ENCODE measurements at places on chromosomes 5 and 9.

- DNase-seq, result no peak
Observed at GRCh38 chr5:104353371-104353770, 790.8 kb upstream of the NUDT12 start.

DNA sequence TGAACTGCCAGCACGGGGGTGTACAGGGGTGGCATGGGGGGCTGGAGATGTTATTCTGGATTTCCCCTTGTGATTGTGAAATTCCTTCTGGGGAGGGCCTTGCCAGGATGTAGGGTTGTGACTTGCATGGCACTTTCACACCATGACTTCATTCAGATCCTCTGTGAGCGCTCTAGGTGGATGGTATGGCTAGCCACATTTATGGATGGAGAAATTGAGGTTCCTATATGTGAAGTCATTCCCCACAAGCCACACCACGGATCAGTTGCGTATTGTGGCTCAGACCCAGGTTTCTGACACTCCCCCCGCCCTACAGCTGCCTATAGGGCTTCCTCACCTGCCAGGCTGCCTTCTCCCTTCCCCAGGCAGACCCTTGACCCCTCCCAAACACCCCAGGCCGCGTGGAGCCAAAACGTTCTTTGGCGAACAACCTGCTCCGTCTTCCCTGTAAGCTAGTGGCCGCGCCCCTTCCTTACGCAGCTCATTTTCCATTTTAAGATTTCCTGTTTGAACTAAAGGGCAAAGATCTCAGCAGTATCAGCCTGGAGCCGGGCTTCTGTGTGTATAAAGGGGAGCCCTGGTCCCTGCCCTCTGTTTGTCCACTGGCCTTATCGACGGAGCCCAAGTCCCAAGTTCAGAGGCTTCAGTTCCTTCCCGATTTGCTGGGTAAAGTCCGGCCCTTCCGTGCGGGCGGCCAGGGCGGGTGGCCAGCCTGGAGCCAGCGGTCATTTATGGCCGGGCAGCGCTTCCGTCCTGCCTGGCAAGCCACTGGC is 97.8 kb upstream of the KLF4 start:
- DNase-seq, result no peak

- peak; percentile 69 for DNase-seq
Observed at GRCh38 chr5:107466233-107466769, 204.4 kb downstream of the EFNA5 start.

GRCh38 chr5:84303315-84303714 is 81.4 kb downstream of the EDIL3 start:
- peak; percentile 26 for DNase-seq

DNA sequence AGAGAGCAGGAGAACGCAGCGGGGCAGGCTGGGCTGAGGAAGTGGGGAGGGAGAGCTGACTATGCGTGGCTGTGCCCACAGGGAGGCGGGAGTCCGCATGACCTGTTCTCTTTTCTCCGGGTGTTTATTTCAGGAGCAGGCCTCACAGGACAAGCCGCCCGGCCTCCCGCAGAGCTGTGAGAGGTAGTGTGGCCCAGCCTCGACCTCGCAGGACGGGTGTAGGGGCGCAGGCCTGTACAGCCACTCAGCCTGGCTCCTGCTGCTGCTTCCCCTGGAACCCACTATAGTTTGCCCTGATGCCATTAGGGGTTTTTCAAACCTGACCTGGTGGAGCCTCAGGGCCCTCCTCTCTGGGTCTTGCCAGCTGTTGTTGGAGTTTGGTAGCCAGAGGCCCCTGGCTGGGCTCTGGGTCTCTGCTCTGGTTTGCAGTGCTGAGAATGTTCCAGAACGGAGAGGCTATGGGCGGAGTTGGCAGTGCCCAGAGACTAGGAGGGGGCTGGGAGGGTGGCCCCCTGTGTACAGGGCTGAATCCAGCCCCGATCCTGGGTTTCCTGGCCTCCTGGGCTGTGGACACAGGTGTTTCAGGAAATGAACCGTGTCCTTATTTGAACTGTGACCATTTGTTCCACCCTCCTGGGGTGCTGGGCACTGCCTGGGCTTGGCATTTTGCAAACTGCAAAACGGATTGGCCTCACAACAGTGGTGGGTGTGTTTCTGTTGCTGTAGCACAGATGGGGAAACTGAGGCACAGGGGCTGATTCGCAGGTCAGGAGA is 78.8 kb downstream of the WNK2 start:
- no peak for DNase-seq

DNA sequence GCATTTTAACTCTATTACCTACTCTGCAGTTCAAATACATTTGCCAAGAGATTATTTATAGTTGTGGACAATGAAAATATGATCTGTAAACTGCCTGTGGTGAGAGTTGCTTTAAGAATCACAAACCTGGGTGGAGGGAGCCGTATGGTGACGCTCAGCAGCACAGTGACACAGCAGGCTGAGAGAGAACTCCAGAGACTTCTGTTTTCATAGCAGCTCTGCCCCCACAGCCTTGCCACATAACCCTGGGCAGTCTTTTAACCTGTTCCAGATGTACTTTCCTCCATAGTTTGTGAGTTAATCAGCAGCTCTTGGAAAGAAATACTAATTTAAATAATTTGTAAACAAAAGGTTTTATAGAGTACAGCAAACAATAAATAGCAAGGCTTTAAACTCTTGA is 450.5 kb downstream of the ELAVL2 start:
- no peak for DNase-seq

Measured in astrocyte of the cerebellum (primary cell).